Esophagus mucosa (tissue), 1 donor: ENCODE measurements at places on chromosomes 3 and 15.

GRCh38 chr3:194671511-194671899, 486 bp downstream of the LSG1 start:
- ATAC-seq: peak; percentile 17

DNA sequence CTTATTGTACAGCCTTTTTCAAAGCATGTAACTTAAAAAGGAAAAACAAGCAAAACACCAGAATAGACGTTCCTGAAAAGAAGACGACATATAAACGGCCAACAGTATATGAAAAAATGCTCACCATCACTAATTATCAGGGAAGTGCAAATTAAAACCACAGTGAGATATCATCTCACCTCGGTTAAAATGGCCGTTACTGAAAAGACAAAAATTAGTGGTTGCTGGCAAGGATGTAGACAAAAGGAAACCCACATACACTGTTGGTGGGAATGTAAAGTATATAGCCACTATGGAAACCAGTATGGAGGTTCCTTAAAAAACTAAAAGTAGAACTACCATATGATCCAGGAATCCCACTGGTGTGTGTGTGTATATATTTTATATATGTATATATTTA, 64.5 kb upstream of the MLF1 start:
- no peak for ATAC-seq

- peak; percentile 4 for ATAC-seq
These were observed 70.7 kb downstream of the CD200R1L start for GRCh38 chr3:112776000-112776399.

DNA sequence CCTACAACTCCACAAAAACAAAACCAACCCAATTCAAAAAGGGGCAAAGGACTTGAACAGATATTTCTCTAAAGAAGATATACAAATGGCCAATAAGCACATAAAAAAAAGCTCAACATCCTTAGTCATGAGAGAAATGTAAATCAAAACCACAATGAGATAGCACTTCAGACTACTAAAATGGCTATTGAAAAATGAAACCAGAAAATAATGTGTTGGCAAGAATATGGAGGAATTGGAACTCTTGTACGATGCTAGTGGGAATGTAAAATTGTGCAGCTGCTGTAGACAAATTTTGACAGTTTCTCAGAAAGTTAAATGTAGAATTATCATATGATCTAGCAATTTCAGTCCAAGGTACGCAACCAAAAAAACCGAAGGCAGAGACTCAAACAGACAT, 29.0 kb downstream of the KY start:
- ATAC-seq: no peak

DNA sequence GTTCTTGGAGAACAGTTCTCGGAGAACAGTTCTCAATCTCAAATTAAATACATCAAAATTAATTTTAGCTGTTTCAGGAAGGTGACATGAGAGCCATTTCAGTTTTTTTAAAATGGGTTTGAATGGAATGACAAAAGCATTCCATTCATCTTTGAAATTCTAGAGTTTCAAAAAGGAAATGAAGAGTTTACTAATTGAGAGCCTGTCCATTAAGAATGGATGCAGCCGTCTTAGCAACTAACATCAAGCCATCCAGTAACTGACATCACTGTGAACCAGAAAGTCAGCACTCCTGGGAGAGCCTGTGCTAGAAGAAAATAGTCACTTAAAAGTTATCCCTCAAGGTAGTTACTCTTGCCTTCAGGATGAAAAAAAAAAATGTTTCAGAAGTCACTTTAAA, 47.0 kb upstream of the FSTL1 start:
- no peak for ATAC-seq

GRCh38 chr3:64187065-64187959, 38.0 kb downstream of the PRICKLE2 start:
- peak; percentile 69 for ATAC-seq
